ENCODE measurements at places on chromosomes 12 and 14.

DNA sequence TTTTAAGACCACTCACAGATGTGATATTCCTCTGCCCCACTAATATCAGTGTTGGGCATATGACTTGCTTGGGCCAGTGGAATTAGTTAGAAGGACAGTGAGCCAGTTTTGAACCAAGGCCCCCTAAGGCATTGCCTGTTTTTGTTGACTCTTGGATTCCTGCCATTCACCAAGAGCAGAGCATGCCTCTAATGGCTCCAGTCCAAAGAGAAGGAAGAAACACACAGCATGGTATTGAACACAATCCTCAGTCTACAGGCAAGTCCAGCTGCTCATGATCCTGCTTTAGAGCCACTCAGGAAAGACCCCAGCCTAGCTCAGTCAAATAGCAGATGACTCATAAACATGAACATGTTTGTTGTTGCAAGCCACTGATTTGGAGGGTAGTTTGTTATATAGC, 1201.5 kb downstream of the BCL11B start:
- no peak for DNase-seq

DNA sequence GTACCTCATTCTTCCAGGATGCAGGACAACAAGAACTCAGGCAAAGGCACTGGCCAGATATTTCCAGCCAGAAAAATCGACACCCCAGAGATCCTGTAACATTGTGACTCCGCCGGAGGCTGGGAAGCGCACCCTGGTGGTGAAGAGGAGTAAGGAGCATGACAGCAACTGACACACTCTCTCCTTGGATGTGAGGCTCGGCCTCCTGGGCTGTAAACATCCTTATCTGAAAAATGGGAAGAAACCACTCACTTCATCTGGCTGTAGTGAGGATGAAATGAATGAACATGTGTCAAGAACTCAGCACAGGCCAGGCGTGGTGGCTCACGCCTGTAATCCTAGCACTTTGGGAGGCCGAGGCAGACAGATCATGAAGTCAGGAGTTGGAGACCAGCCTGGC, 27.5 kb downstream of the TCHP start:
- DNase-seq: no peak

DNA sequence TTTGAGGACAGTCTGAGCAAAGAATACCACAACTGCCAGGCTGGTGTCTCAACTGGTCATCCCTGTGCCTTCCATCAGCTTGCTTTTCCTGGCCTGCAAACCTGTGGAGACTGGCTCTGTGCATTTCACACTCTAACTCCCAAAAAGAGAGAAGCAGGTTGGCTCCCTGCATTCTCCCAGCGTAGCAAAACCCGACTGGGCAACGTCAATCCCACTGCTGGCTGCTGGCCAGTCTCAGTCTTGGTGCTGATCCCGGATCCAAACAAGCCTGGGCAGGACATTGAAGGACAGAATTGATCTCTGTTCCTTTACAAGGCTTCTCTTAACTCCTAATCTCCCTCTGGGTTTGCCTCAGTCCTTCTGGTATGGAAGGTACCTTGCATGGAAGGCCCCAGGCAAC, 65.4 kb downstream of the FZD10 start:
- DNase-seq: no peak

GRCh38 chr12:3559601-3560294, 68.7 kb downstream of the PRMT8 start:
- no peak for DNase-seq

DNA sequence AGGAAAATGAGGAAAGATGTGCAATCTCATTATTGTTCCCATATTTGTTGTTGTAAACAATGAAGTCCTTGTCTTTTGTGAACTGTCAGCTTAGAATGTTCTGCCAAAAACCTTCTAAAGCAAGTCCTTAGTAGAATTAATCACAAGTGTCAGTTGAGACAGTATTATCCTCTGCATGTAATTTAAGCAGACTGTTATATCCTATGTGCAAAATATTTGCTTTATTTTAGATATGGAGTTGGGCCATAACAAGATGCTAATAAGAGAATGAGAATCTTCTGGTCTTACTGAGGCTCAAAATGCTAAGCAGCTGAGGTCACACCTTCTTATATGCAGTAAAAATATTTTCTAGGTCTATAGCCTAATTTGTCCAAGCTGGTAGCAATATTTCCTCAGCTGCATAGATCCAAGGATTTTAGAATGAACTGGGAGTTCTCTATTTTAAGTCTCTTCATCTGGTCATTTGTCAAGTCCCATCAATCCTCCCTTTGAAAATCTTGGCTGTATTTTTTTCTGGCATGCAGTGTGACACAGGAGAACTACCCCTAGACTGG, 222.3 kb upstream of the NAV3 start:
- no peak for DNase-seq

GRCh38 chr14:105700622-105701288, 174.4 kb downstream of the TMEM121 start:
- no peak for DNase-seq

GRCh38 chr14:95356245-95356869, 36.6 kb upstream of the CLMN start:
- no peak for DNase-seq

- no peak for DNase-seq
Measured at GRCh38 chr14:22522466-22522957, 66.5 kb downstream of the DAD1 start.

- DNase-seq: no peak
Measured at GRCh38 chr12:737122-737739, 15.1 kb upstream of the WNK1 start.

All from stimulated activated CD4-positive, alpha-beta T cell treated with anti-CD3 and anti-CD28 coated beads, Interleukin-15, amount 100 ng/mL, for 1 hour (primary cell).